ENCODE measurements at places on chromosomes 6 and 20. TPM values are rescaled to one million over a fixed set of nuclear protein-coding genes. Genes with fewer than 3 reads are reported as not detected.

Gene PDYN
- not detected for total RNA-seq

Gene WFDC10B
- total RNA-seq: not detected

Gene TMEM170B
- total RNA-seq: 5.6 TPM

Gene C4A
- total RNA-seq: 1.3 TPM

Gene GSTA2
- total RNA-seq: not detected

Gene LAMA5
- total RNA-seq: 54.0 TPM

Gene CMTR1
- 32.6 TPM for total RNA-seq

Gene SPAG4
- 13.7 TPM for total RNA-seq

Gene POLH
- total RNA-seq: 31.2 TPM

Gene CPNE5
- total RNA-seq: 6.9 TPM

Gene PCK1
- not detected for total RNA-seq

Gene PKHD1
- not detected for total RNA-seq

Gene CDH26
- 0.07 TPM for total RNA-seq

Gene EYA4
- total RNA-seq: not detected

Gene PRSS16
- total RNA-seq: not detected

Gene PI3
- total RNA-seq: not detected

Gene ID1
- total RNA-seq: 213 TPM

Gene DYNLT2
- 0.85 TPM for total RNA-seq

Gene FBXO5
- 13.7 TPM for total RNA-seq

Gene PDE7B
- total RNA-seq: 48.0 TPM

Gene SYS1
- total RNA-seq: 35.7 TPM

Gene C2
- not detected for total RNA-seq

Gene IL20RA
- not detected for total RNA-seq

Gene HLA-DRB1
- not detected for total RNA-seq

Gene PKIB
- 0.13 TPM for total RNA-seq

Gene MAS1
- not detected for total RNA-seq

Gene MBOAT1
- 2.4 TPM for total RNA-seq

Gene MATN4
- not detected for total RNA-seq

Gene SOX18
- total RNA-seq: 27.3 TPM

Gene ADGB
- total RNA-seq: not detected

Gene ZNF341
- total RNA-seq: 1.1 TPM

Gene BIRC7
- not detected for total RNA-seq

Gene MYLK2
- 0.40 TPM for total RNA-seq

Gene SMLR1
- total RNA-seq: not detected

Gene SH3BGRL2
- 26.3 TPM for total RNA-seq

Gene DSN1
- total RNA-seq: 20.6 TPM

Gene GPR6
- total RNA-seq: not detected

Gene ZSCAN9
- total RNA-seq: 11.6 TPM

Gene PPIL4
- total RNA-seq: 27.9 TPM

Gene WRNIP1
- total RNA-seq: 95.3 TPM

Gene ADAM33
- total RNA-seq: 0.07 TPM

Gene PPP1R3G
- total RNA-seq: 0.39 TPM

Gene PCNA
- total RNA-seq: 174 TPM

Gene DYNLRB1
- 47.7 TPM for total RNA-seq

Gene SIRPB2
- 1.2 TPM for total RNA-seq

Gene PBOV1
- not detected for total RNA-seq

Gene SYNDIG1
- total RNA-seq: not detected
